ENCODE measurements at places on chromosomes 5 and 9.

DNA sequence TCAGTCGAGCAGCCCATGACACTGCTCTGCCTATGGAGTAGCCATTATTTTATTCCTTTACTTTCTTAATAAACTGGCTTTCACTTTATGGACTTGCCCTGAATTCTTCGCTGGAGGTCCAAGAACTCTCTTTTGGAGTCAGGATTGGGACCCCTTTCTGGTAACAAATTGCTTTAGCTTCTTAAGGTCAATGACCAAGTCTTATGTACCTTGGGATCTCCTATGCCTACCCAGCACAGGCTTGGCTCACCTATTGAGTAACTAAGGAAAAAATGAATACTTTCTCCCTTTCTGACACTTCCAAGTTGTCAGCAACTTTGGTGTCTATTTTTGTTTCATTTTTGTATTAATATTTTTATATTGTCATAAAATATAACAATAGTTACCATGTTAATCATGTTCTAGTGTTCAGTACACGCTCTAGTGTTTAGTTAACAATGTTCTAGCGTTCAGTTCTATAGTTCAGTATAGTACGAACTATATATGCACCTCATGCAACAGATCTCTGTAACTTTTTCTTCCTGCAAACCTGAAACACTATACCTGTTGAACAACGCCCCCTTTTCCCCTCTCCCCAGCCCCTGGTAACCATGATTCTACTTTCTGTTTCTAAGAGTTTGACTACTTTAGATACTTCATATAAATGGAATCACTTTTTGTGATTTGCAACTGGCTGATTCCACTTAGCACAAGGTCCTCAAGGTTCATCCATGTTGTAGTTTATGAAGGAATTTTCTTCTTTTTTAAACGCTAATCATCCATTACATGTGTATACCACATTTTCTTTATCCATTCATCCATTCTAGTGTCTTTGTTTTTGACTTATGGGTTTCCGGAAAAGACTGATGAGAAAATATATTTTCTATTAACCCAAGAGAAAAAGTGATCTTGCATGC, 1.8 kb upstream of the RHOBTB3 start:
- no peak for DNase-seq

DNA sequence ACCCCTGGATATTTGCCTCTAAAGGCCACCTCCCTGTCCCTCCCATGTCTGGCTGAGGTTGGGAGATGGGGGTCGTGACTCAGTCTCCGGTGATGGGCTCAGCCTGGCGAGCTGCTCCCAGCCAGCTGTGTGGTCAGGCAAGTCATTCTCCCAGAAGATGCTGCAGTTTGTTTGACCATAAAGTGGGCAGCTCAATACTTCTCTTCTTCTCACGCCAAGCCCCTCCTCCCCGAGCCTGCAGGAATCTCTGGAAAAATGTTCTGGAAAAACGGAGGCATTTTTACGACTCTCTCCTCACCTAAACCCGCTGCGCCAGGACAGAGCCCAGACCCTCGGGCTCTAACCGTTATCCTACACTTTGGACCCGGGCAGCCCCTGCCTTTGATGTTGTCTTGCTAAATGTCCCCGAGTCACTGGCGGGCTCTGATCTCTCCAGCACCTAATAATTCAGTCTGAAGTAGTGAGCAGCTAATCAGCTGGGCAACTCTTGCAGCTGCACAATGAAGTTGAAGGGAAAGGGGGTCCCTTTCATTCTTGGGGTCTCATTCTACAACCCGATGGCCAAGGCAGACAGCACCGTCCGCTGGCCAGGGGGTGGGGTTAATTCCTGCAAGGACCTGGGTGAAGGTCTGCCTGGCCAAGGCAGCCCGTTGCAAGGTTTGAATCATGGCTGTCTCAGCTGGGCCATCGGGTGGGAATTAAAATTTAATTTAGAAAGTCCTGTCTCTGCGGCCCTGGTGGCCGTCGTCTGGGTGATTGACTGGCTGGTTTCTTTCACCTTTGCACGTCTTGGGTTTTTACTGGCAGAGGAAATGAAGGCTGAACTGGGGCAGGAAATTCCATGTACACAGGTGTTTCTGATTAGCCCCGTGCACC, 12.3 kb downstream of the DCANP1 start:
- DNase-seq = no peak

GRCh38 chr5:151892393-151892792, 32.3 kb downstream of the GLRA1 start:
- no peak for DNase-seq

- no peak for DNase-seq
These were observed 1.8 kb upstream of the LHX3 start for GRCh38 chr9:136206602-136207275.

GRCh38 chr5:178476972-178477754, 113.0 kb downstream of the COL23A1 start:
- no peak for DNase-seq

DNA sequence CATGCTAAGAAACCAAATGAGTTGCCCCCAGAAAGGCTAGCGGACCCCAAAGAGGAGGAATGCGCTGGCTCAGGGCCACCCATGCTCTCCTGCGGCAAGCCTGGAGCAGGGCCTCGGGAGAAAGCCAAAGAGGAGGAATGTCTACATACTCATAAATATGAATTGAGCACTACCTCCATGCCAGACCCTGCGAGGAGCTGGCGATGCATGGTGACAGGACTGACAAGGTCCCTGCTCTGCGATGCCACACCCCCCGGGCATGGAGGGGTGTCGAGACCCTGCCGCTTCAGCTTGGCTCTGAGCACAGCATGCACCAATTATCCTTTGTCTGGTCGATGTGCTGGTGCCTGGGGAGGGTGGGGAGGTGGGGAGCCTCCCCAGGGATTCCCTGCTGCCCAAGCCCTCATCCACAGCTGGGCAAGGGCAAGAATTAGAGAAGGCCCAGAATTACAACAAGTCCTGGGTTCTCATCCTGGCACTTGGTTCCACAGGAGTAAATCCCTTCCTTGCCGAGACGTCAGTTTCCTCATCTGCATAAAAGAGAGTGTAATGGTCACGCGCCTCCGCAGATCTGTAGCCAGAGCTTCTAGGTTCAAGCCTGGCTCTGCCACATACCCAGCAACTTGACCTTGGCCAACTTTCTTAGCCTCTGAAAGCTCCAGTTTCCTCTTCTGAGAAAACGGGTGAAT, 74.4 kb downstream of the FAM114A2 start:
- no peak for DNase-seq

GRCh38 chr9:89530726-89531125, 32.8 kb upstream of the SEMA4D start:
- DNase-seq = no peak

GRCh38 chr5:25619273-25619672, 974.5 kb upstream of the CDH10 start:
- no peak for DNase-seq

DNA sequence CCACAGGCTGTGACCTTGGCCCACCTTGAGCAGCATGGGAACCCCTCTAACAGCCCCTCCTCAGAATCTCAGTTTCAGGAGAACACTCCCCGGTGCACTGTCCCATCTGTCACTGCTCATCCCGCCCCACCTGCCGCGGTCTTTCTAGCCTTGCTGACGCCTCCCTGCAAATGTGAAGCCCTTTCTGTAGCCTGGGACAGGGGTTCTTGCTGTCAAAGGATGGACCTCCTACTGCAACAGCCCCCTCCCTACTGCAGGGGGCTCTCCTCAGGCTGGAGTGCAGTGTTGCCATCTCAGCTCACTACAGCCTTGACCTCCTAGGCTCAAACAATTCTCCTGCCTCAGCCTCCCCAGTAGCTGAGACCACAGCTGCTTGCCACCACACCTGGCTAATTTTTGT, 20.0 kb downstream of the OR2V1 start:
- DNase-seq = no peak

DNA sequence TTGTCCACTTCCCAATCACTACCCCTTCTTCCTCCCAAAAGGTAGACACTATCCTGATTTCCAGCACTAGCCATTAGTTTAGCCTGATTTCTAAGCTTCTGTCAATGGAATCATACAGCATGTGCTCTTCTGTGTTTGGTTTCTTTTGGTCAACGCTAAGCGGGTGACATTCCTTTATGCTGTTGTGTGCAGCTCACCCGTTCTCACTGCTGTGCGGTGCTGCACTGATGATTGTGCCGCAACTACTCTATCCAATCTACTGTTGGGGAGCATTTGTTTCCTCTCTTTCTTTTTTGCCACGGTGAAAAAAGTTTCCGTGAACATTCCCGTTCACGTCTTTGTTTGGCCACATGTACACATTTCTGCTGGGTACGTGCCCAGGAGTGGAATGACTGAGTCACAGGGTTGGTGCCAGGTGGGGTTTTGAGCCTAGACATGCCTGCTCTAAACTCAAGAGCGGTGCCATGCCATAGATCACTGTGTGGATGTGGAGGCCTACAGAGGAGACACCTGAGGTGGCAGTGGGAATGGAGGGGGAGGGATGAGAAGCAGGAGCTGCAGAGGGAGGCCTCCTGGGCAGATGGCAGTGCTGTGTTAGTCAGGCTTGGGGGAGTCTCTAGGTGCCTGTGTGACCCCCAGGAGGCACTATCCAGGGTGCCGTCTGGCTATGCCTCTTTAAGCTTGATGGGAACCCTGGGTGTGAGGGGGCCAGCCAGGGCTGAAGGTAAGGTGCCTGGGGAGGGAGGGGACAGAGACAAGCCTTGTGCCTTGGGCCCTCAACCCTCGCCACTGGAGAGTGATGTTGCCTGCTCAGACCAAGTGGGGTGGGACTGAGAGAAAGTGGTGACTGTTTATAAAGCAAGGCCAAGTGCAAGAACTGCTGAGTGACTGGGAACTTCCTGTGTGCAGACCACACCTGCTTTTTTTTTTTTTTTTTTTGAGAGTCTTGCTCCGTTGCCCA, 11.4 kb upstream of the ANKRD33B start:
- no peak for DNase-seq

DNA sequence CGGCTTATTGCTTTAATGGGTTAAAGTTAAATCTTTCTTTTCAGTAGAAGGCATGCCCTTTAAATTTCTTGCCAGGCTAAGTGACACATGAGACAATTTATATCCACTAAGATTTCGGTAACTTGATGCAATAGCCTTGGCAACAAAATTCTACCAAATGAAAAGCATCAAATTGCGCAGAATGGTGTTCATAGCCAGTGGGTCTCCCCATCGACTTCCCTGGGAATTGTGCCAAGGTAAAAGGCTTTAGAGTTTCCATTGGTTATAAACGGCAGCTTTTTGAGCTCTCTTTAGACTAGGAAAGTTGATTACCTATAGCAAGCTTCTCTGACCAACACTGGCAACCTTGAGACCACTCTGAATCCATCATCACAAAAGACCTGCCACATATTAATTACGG, 358.4 kb downstream of the ARRDC3 start:
- no peak for DNase-seq

GRCh38 chr5:133756756-133757155, 144.4 kb upstream of the FSTL4 start:
- no peak for DNase-seq

DNA sequence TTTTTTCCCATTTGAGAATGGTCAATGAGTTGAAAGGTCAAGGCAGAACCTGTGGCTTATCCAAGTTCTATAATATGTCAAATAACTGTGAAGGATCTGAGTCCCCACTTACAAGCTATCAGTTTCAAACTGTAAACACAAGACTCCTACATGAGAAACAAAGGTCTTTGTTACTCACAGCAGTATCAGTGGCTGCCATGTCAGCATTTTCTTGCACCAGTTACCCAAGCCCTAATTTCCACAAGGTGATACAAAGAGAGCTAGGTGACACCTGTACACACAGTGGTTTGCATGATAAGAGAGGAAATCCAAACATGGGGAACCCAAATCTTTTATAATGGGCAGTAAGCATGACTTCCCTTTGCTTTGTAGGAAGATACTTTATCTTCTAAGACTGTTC, 8.0 kb upstream of the UBQLN1 start:
- no peak for DNase-seq

DNA sequence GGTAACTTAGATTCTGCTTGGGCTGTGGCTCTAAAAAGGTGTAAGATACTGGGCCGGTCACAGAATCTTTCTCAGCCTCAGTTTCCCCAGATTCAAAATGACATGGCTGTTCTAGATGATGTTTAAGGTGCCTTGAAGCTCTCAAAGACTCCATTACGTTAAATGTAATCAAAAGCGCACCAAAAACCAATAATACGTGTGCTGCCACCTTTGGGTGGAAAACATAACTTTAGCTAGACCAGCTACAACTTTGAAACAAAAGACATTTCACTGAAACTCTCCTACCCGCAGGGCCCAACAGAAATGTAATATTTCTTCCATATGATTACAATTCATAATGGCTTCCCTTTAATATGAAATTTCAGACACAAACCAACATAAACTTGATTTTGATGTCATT, 35.0 kb upstream of the PCSK5 start:
- DNase-seq = no peak

GRCh38 chr5:5524327-5524726, 101.8 kb downstream of the ICE1 start:
- no peak for DNase-seq

GRCh38 chr9:137234055-137234697, 3.5 kb downstream of the SLC34A3 start:
- no peak for DNase-seq

DNA sequence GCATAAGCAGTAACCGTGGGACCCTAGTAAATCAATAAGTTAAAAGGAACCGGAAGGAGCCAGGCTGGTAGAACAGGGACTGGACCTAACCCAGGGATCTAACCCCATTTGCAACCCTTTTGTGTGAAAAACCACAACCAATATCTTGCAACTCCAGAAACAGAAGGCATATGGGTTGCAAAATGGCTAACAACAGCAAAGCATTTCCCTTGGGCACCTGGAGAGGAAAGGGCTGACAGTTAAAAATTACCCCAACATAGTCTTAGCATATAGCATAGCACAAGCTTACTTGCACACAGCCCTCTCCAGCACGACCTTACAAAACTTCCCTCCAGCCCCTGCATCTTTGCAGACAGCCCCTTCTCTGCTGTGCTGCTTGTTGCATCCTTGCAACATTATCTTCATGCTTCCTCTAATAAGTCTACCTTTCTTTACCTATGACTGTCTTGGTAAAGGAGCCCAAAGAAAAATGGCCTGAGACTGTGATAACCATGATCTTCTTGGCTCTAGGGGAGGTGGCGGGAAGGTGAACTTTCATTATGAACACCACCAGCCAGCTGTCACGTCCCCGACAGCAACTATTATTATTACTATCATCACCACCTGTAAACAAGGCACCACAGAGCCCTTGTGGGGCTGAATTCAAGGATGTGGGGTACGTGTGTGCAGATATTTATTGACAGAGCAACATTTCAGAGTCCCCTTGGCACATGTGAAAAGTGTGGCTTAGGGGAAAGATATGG, 49.8 kb downstream of the PRRC1 start:
- no peak for DNase-seq

DNA sequence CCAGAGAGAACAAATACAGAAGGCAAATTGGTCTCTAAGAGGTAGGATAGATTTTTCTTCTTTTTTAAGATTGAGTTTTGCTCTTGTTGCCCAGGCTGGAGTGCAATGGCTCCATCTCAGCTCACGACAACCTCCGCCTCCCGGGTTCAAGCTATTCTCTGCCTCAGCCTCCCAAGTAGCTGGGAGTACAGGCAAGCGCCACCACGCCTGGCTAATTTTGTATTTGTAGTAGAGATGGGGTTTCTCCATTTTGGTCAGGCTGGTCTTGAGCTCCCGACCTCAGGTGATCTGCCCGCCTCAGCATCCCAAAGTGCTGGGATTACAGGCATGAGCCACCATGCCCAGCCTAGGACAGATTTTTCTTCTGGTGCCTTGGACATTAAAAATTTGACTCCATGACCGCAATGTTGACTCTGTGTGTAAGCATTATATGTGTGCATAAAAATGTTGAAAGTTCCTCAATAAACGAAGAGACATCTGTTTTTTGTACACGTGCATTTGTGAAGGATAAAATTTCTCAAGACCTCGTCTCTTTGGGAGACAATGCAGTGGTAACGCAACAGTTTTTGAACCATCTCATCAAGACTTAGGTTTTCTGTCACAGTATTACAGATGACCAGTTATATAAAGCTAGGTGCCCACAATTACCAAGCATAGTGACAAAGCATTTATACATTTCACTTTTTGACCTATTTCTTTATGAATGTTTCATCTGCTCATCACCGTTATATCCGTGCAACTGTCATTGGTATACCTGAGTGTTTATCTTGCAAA, 17.4 kb downstream of the VCP start:
- no peak for DNase-seq

All from stimulated activated CD8-positive, alpha-beta memory T cell treated with anti-CD3 and anti-CD28 coated beads, Interleukin-7, amount 100 ng/mL, for 4 hours (primary cell).